ENCODE measurements at places on chromosomes 3 and 15. TPM values are rescaled to one million over a fixed set of nuclear protein-coding genes. Genes with fewer than 3 reads are reported as not detected.

Gene NANOGP8
- 0.25 TPM for total RNA-seq

Gene COL7A1
- total RNA-seq: 2.7 TPM

Gene COL6A5
- total RNA-seq: not detected

Gene SUCNR1
- not detected for total RNA-seq

Gene CHST13
- 43.1 TPM for total RNA-seq

Gene COLQ
- not detected for total RNA-seq

Gene NR2E3
- total RNA-seq: not detected

Gene PTH1R
- total RNA-seq: not detected

Gene CX3CR1
- total RNA-seq: not detected

Gene CFAP100
- not detected for total RNA-seq

Gene MST1R
- total RNA-seq: 0.13 TPM

Gene FSTL1
- total RNA-seq: 0.07 TPM

Gene ACP3
- total RNA-seq: not detected

Gene SERINC4
- not detected for total RNA-seq

Gene GPR62
- total RNA-seq: not detected

Gene DISP2
- total RNA-seq: 0.15 TPM

Gene TMEM207
- total RNA-seq: not detected
